ENCODE measurements at places on chromosomes 3 and 15. TPM values are rescaled to one million over a fixed set of nuclear protein-coding genes. Genes with fewer than 3 reads are reported as not detected.

Gene GRAMD1C
- polyA plus RNA-seq, result 10.1 TPM

Gene MST1
- 8.3 TPM for polyA plus RNA-seq

Gene SLC24A5
- 0.05 TPM for polyA plus RNA-seq

Gene SNTN
- 20.1 TPM for polyA plus RNA-seq

Gene PYGO1
- polyA plus RNA-seq, result 1.3 TPM

Gene BFSP2
- 0.35 TPM for polyA plus RNA-seq

Gene POPDC2
- polyA plus RNA-seq, result 1.6 TPM

Gene UBA3
- 41.2 TPM for polyA plus RNA-seq

Gene CRYGS
- polyA plus RNA-seq, result 1.2 TPM

Gene GUCA1C
- polyA plus RNA-seq, result not detected

Gene CEP70
- 25.0 TPM for polyA plus RNA-seq

Gene PLA2G4E
- polyA plus RNA-seq, result 1.7 TPM

Gene PLA2G4B
- polyA plus RNA-seq, result 13.0 TPM

Gene NR1I2
- polyA plus RNA-seq, result 0.21 TPM

Gene CCR1
- polyA plus RNA-seq, result 95.2 TPM

- no peaks in the 10 kb centered on the region for H3K4me1 ChIP-seq
- no peaks in the 10 kb centered on the region for H3K36me3 ChIP-seq
- no peak overlapping the region for H3K4me3 ChIP-seq
- no peaks in the 10 kb centered on the region for H3K27me3 ChIP-seq
These were observed 513.0 kb downstream of the NTRK3 start for GRCh38 chr15:87743562-87743961.

DNA sequence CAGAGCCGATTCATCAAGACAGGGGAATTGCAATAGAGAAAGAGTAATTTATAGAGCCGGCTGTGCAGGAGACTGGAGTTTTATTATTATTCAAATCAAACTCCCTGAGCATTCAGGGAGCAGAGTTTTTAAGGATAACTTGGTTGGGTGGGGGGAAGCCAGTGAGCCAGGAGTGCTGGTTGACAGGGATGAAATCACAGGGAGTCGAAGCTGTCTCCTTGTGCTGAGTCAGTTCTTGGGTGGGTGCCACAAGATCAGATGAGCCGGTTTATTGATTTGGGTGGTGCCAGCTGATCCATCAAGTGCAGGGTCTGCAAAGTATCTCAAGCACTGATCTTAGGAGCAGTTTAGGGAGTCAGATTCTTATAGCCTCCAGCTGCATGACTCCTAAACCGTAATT, 95.4 kb upstream of the CCDC80 start:
- no peak overlapping the region for H3K27ac ChIP-seq
- H3K27me3 ChIP-seq, result no peaks in the 10 kb centered on the region
- DNase-seq, result no peak
- H3K4me1 ChIP-seq, result no peaks in the 10 kb centered on the region

DNA sequence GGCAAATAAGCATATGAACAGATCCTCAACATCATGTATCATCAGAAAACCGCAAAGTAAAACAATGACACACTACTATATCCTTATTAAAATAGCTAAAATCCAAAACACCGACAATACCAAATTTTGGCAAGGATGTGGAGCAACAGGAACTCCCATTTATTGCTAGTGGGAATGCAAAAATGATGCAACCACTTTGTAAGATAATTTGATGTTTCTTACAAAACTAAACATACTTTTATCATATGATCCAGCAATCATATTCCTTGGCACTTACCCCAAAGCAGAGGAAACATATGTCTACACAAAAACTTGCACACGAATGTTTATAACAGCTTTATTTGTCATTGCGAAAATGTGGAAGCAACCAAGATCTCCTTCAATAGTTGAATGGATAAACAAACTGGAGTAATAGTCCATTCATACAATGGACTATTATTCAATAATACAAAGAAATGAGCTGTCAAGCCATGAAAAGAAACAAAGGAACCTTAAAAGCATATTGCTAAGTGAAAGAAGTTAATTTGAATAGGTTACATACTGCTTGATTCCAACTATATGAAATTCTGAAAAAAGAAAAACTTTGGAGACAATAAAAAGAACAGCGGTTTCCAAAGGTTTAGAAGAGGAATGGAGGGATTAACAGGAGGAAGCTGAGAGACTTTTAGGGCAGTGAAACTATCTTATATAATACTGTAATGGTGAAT, 172.0 kb downstream of the VPS13C start:
- H3K27me3 ChIP-seq, result no peaks in the 10 kb centered on the region
- H3K36me3 ChIP-seq, result peaks cover 7% of the 10 kb centered on the region
- DNase-seq, result no peak
- no peak overlapping the region for H3K4me3 ChIP-seq
- H3K27ac ChIP-seq, result no peak overlapping the region

- H3K27me3 ChIP-seq, result no peaks in the 10 kb centered on the region
- no peaks in the 10 kb centered on the region for H3K36me3 ChIP-seq
- H3K4me1 ChIP-seq, result peaks cover 4% of the 10 kb centered on the region
- no peak within 1 kb of the TSS for H3K4me3 ChIP-seq
These were observed at the start of gene CD96 for GRCh38 chr3:111541911-111542483. TSS of gene CD96 (plus strand) at chr3:111542197. CDS start at chr3:111542249, 52 bp downstream.

GRCh38 chr15:76905855-76906254, 715 bp upstream of the SCAPER start:
- peaks cover 22% of the 10 kb centered on the region for H3K4me1 ChIP-seq
- H3K36me3 ChIP-seq, result no peaks in the 10 kb centered on the region
- H3K4me3 ChIP-seq, result no peak overlapping the region
- peak overlapping the region; percentile 86 for H3K27ac ChIP-seq
- peak; percentile 58 for DNase-seq

DNA sequence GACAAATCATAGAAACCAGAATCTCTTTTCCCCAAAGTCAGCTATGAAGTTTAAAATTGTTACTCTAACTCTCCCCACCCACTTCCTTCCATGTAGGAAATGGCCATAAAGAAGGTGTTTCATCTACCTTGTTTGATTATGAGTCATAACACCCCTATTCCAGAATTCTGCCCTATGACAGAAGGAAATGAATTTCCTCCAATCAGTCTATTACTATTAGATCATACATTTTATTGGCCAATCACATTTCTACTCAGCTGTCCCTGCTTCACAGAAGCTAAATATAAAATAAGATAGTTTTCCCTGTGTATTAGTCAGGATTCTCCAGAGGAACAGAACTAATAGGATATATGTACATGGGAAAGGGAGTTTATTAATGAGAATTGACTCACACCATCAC, 102.1 kb downstream of the TGFBR2 start:
- H3K27me3 ChIP-seq, result no peaks in the 10 kb centered on the region
- no peak for DNase-seq
- H3K27ac ChIP-seq, result no peak overlapping the region
- no peaks in the 10 kb centered on the region for H3K36me3 ChIP-seq

DNA sequence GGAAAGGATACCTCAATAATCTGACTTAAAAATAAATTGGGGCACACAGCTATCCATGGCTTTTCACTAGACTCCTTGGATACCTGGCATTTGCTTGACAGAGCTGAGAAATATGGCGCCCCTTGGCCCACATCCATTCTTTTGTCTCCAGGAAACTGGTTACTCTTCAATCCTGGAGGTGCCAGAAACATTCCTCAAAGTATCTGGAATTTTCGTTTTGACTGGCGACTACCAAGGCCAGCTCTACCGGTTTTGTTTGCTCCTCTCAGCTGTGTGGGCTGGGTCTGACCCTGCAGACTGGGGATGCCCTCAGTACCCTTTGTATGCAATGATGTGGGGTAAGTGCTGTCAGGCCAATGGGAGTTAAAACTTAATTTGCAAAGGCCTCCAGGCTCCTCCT, 27.0 kb downstream of the KATNBL1 start:
- no peaks in the 10 kb centered on the region for H3K27me3 ChIP-seq
- H3K36me3 ChIP-seq, result no peaks in the 10 kb centered on the region

DNA sequence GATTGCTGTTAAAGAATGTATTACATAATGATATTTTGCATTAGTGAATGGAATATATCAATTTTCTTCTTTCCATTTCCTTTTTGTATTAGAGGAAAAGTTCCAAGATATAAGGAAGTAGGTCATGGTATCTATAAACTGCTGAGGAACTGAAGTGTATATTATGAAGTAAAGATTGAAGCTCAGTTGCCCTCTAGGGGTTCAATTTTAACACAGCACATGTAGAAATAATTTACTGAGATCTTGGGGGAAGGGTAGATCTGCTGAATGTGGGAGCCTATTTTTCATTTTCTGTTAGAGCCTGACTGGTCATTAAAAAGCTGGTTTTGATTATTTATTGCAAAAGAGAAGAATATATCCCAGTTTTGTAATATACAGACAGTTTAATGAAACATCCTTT, 45.2 kb downstream of the CMC1 start:
- H3K36me3 ChIP-seq, result peaks cover 2% of the 10 kb centered on the region
- peak; percentile 70 for DNase-seq
- H3K27ac ChIP-seq, result no peak overlapping the region
- H3K4me3 ChIP-seq, result no peak overlapping the region
- no peaks in the 10 kb centered on the region for H3K27me3 ChIP-seq
- H3K4me1 ChIP-seq, result no peaks in the 10 kb centered on the region

GRCh38 chr3:113832477-113833164, 6.0 kb upstream of the GRAMD1C start:
- H3K4me3 ChIP-seq, result no peak overlapping the region
- H3K27me3 ChIP-seq, result no peaks in the 10 kb centered on the region
- no peak for DNase-seq

DNA sequence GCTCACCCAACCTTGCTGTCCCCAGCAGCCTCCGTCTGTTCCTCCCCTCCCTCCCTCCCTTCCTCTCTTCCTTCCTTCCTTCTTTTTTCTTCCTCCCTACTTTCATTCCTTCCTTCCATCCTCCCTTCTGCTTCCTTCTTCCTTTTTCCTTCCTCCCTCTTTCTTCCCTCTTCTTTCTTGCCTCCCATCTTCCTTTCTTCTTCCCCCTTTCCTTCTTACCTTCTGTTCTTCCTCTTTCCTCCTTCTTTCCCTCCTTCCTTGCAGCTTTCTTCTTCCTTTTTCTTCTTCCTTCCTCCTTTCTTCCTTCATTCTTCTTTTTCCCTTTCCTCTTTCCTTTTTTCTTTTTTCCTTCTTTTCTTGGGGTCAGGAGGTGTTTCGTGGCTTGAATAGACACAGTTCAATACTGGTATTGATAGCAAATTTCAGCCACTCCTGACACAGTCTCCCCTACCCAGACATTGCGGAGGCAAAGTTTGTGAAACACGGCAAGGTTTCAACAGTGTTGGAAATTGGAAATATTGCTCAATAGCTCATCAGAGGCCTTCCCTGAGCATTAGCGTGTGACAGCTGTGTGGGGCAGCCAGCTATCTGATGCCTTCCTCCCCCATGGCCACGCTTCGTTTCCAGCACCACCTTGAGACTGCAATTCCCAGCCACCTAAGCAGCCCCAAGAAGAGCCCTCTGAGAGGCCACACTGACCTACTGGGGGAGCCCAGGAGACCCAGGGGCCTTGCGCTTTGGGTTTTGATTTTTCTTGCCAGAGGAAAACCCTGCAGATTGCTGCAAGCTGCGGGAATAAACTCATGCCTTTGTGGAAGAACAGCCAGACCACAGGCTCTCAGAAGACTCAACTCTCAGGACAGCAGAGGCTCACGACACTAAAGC, 82.2 kb downstream of the KLF15 start:
- H3K27ac ChIP-seq, result peak overlapping the region; percentile 78
- no peaks in the 10 kb centered on the region for H3K27me3 ChIP-seq
- H3K4me1 ChIP-seq, result peaks cover 4% of the 10 kb centered on the region

GRCh38 chr3:177441813-177442646, 244.7 kb upstream of the TBL1XR1 start:
- peak; percentile 43 for DNase-seq
- peak overlapping the region; percentile 20 for H3K27ac ChIP-seq
- H3K36me3 ChIP-seq, result no peaks in the 10 kb centered on the region
- H3K4me1 ChIP-seq, result no peaks in the 10 kb centered on the region
- no peak overlapping the region for H3K4me3 ChIP-seq

- no peak overlapping the region for H3K4me3 ChIP-seq
- no peaks in the 10 kb centered on the region for H3K27me3 ChIP-seq
- no peak overlapping the region for H3K27ac ChIP-seq
- H3K4me1 ChIP-seq, result peaks cover 4% of the 10 kb centered on the region
- DNase-seq, result no peak
These were observed 31.9 kb upstream of the ATP13A3 start for GRCh38 chr3:194518652-194519051.

- H3K4me3 ChIP-seq, result no peak overlapping the region
- no peak for DNase-seq
- no peaks in the 10 kb centered on the region for H3K27me3 ChIP-seq
- H3K4me1 ChIP-seq, result no peaks in the 10 kb centered on the region
These were observed 874.0 kb downstream of the PLOD2 start for GRCh38 chr3:145286937-145287336.

DNA sequence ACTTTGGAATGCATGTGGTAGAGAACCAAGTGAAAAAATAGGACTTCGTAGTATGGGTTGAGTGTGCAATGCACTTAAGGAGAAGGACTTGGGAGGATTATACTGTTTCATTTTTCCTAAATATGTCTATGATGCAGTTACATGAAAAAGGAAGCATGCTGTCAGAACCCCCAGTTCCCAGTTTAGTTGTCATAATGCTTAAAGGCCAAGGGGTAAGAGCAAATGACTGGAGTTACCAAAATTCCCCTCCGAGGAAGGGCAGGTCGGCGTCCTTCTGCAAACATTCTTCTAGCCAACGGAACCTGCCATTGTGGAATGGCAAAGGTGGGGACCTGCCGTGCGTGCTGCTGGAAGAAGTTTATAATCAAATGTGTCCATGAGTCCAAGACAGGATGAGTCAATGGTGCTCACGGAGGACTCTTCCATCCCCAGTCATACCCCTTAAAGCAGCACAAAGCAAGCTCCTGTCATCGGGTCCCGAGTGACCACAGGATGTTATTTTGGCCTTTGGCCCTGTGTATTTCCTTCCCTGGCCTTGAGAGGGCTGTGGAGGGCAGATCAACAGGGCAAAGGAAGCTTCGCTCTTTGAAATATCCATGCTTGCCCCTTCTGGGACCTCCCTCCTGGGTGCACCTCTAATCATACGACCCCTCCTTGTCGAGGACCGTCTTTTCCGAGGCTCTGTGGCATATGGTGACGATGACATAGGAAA, 93.2 kb downstream of the SLCO3A1 start:
- no peaks in the 10 kb centered on the region for H3K27me3 ChIP-seq
- H3K27ac ChIP-seq, result peak overlapping the region; percentile 81
- H3K4me1 ChIP-seq, result peaks cover 26% of the 10 kb centered on the region
- DNase-seq, result no peak
- no peak overlapping the region for H3K4me3 ChIP-seq

GRCh38 chr3:15769256-15769915, 28.4 kb downstream of the ANKRD28 start:
- H3K4me3 ChIP-seq, result no peak overlapping the region
- H3K27me3 ChIP-seq, result no peaks in the 10 kb centered on the region
- no peaks in the 10 kb centered on the region for H3K36me3 ChIP-seq
- H3K4me1 ChIP-seq, result peaks cover 3% of the 10 kb centered on the region
- no peak overlapping the region for H3K27ac ChIP-seq
- no peak for DNase-seq

GRCh38 chr15:55168350-55168974, 28.3 kb downstream of the RSL24D1 start:
- no peak overlapping the region for H3K4me3 ChIP-seq
- H3K36me3 ChIP-seq, result no peaks in the 10 kb centered on the region
- peak; percentile 71 for DNase-seq

GRCh38 chr3:190886945-190887344, 24.5 kb upstream of the GMNC start:
- H3K4me1 ChIP-seq, result no peaks in the 10 kb centered on the region
- H3K27me3 ChIP-seq, result no peaks in the 10 kb centered on the region
- H3K4me3 ChIP-seq, result no peak overlapping the region
- DNase-seq, result no peak
- H3K36me3 ChIP-seq, result no peaks in the 10 kb centered on the region

GRCh38 chr3:35422836-35423601, 216.3 kb upstream of the ARPP21 start:
- no peaks in the 10 kb centered on the region for H3K36me3 ChIP-seq
- no peak overlapping the region for H3K4me3 ChIP-seq
- H3K4me1 ChIP-seq, result no peaks in the 10 kb centered on the region
- no peaks in the 10 kb centered on the region for H3K27me3 ChIP-seq

All from lung (tissue), 17 donors.